Fibroblast of skin of right biceps (primary cell): ENCODE measurements at places on chromosomes 13 and 19.

- peak; percentile 5 for DNase-seq
Measured at GRCh38 chr13:78228940-78229339, 310.3 kb upstream of the EDNRB start.

DNA sequence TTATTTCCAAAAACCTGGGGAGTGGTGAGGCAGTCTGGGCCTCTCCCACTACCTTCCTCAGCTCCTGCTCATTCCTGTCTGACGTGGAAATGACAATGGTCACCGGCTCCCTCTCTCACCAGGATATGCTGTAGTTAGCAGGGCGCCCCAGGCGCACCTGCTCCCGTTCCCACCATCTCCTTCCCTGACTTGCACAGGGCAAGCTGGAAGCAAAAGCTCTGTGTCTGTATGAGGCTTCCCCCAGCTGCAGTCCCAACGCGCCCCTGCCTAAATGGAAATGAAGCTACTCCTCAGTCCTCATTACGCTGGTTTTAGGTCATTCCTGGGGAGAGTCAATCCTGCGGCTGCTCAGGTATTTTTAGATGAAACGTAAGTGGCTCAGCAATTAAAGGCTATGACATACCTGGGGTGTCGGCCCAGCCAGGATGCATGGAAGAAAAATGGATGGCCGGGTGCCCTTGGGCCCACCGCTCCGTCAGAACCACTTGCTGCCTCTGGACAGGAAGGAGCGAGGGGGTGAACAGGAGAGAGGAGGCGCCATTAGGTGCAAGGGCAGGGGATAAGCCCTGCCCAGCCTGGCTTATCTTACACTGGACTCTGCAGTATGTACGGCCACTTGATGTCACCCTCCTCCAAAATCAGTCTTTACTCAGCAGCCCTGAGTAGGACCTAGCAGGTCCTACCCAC lies 32.4 kb downstream of the DHRS12 start:
- DNase-seq: no peak

GRCh38 chr19:4061683-4062418 lies 4.8 kb downstream of the ZBTB7A start:
- no peak for DNase-seq

DNA sequence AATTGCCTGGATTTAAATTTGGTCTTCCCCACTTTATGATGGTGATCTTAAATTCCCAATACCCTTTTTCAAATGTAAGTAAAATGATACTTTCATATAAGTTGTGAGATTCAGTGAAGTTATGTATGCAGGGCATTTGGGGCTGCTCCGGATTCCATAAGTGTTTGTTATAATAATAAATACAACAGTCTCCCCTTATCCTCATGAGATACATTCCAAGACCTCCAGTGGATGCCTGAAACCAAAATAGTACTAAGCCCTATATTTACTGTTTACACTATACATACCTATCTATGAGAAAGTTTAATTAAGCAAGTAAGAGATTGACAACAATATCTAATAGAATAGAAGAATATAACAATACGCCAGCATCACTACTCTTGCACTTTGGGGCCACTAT lies 2237.8 kb downstream of the PCDH9 start:
- DNase-seq: peak; percentile 5

DNA sequence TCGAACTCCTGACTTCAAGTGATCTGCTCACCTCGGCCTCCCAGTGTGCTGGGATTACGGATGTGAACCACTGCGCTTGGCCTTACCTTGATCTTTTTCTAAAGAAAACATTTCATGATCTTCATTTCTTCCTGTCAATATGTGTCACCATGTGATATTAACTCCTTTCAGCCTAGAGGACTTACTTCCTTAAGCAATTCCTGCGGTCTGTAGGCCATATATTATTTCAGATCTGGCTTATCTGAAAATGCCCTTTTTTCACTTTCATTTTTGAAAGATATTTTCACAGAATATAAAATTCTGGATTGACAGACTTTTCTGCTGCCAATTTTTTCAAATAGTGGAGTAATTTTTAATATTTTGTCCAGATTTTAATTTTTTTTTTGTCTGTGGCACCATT lies 2.0 kb upstream of the GPR32 start:
- no peak for DNase-seq

DNA sequence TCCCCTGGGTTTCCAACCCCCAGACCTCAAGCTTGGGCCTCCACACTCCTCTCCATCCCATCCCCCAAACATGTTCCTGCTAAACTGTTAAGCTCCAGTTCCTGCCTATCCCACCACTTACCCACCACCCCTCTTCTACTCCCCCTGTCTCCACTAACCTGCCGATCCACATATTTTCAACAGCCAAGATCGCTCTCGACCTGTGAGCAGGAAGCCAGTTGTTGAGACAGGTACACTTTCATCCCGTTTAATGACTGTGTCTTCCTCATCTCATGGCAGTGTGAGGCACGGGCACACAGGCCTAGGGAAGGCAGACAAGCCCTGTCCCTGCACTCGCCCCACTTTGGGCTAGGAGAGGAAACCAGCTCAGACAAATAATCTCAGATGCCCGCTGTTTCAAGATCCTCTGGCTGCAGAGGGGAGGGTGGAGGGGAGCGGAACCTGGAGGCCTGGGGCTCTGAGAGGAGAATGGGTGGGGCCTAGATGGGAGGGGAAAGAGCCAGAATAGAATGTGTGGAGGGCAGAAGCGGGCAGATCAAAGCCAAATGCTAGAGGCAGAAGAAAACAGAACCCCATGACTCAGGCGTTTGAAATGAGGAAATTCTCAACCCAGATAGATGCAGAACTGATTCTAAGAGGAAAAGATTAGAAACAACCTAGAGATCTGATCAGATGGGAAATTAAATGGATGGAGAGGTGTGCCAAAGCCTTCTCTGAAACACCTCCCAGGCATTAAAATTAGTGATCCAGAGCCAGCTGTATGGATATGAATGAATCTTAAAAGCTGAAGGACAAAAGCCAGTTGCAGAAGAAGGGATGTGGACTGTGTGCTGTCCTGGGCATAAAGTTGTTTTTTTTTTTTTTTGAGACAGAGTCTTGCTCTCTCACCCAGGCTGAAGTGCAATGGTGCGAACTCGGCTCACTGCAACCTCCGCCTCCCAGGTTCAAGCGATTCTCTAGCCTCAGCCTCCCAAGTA lies 16.9 kb upstream of the CYP2S1 start:
- DNase-seq: peak; percentile 81

DNA sequence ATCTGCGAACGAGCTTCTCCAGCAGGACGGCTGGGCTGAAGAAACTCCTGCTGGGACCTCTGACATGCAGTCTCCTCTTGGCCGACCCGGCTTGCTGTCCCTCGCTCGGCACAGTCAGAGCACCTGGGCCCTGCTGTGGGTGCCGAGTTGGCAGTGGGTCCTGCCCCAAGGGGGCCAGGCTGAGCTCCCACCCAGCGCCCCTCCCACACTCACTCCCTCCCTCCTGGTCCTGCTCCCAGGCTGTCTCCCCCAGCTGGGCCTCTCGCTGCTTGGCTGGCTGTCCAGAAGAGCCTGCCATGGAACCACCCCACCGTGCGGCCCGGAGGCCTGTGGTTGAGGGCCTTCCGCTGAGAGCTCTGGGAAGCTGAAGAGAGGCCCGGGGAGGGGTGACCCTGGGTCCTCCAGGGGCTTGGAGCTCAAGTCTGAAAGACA lies 6.0 kb downstream of the AKT2 start:
- DNase-seq: peak; percentile 57

- DNase-seq: peak; percentile 20
Measured at GRCh38 chr13:75432045-75432444, 49.9 kb downstream of the TBC1D4 start.
